Stimulated activated CD8-positive, alpha-beta memory T cell treated with anti-CD3 and anti-CD28 coated beads, Interleukin-4, amount 100 ng/mL, for 1 hour (primary cell): ENCODE measurements at places on chromosomes 3 and 15.

GRCh38 chr3:158685159-158685558 is 12.7 kb upstream of the LXN start:
- DNase-seq: no peak

- DNase-seq: no peak
Measured at GRCh38 chr3:172442606-172443005, 5.7 kb downstream of the GHSR start.

- no peak for DNase-seq
Measured at GRCh38 chr3:57150113-57150581, 15.0 kb downstream of the IL17RD start.

- no peak for DNase-seq
Measured at GRCh38 chr15:50071551-50072258, 47.3 kb downstream of the ATP8B4 start.

- DNase-seq: no peak
Measured at GRCh38 chr3:48219543-48219942, 3.8 kb upstream of the CAMP start.

DNA sequence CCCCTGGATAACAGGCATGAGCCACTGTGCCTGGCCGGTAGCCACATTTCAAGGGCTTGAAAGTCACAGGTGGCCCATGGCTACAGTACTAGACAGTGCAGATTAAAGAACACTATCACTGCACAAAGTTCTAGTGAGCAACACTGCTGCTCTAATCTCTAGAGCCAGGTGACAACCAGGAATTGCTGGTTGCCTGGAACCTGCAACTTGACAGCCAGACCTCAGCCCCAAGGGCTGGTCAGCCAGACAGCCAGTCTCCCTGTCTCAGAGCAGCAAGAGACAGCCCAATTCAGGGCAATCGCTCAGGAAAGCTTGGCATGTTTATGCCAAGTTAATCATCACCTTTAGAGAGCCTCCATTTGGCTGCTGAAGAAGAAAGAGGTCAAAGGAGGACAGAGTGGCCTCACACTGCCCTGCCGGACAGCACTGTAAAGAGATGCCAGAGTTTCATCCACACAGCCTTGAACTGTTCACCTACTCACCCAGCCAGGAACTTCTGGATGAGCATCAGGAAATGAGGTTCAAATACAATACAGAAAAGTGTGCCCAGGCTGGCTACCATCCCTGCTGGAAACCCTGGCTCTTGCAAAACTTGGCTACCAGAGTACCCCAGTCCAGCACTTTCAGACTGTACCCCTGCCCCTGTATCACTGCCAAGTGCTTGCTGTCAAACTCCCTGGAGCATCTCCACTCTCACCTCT is 6.0 kb downstream of the CCDC12 start:
- DNase-seq: no peak

- DNase-seq: no peak
Measured at GRCh38 chr15:77658304-77658703, 25.6 kb upstream of the LINGO1 start.

- DNase-seq: no peak
Measured at GRCh38 chr15:51244423-51244869, 94.0 kb downstream of the CYP19A1 start.

GRCh38 chr3:9679476-9680080 is 24.1 kb upstream of the CPNE9 start:
- no peak for DNase-seq

GRCh38 chr3:170493712-170494182 is 75.1 kb downstream of the CLDN11 start:
- DNase-seq: no peak

DNA sequence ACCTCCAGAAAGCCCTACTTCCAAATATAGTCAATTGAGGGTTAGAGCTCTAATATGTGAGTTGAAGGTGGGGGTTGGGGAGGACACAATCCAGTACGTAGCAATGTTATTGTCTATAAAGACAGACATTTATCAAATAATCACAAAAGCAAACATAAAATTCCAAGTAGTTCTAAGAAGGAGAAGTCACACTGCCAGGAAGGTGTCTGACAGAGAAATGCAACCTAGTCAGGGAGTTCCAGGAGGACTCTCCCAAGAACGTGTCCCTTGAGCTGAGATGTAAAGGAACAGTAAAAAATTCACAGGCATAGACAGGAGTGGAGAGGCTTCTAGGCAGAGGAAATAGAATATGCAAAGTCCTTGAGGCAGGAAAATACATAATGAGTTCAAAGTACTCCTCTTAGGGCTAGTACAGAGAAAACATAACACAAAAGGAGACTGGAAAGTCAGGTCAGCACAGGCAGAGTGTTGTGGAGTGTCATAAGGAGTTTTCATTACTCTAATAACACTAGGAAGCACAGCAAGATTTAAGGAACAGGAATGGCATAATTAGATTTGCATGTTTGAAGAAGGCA is 277.6 kb upstream of the STT3B start:
- no peak for DNase-seq

- DNase-seq: no peak
Measured at GRCh38 chr3:97680210-97680609, 84.3 kb upstream of the ARL6 start.

DNA sequence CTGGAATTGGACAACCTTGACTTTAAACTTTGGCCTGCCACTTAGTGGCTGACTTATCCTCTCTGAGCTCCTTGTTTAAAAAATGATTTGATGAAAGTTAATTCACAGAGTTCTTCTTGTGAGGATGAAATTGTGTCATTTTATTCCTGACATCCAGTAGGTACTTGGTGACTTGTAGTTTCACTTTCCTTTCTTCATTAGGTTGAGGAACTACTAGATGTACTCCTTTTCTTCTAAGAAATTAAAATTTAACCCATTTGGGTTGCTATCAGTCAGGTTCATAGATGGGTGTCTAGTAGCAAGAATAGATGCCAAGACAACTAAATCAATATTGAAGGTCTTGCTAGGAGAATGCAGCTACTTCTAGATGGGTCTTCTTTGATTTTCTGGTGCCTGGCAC is 5.2 kb downstream of the NR1D2 start:
- no peak for DNase-seq

- no peak for DNase-seq
Measured at GRCh38 chr3:60953351-60953750, 297.9 kb downstream of the FHIT start.

- DNase-seq: no peak
Measured at GRCh38 chr3:37853691-37854413, 7.8 kb upstream of the CTDSPL start.

DNA sequence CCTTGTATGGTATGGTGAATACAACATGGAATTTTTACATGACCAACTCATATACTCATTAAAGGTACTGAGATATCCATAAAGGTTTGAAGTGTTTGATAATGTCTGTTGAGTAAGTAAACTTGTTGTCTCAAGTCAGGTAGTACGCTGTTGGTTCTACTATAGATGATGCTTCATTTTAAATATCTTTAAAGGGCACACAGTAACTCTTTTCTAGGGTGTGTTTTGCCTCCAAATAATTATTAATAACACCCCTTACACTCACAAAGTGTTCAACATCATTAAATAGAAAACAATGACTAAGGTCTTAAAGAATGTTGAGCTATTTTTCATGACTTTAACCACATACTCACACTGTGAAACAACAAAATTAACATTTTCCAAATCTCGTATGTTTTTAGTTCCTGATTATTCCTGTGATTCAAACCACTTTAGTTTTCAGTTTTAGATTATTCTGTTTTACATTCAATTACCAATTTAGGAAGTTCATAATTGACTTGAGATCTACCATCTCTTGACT is 220.0 kb upstream of the NANOGP8 start:
- DNase-seq: no peak

- DNase-seq: no peak
Measured at GRCh38 chr3:192392986-192393385, 334.4 kb downstream of the FGF12 start.

DNA sequence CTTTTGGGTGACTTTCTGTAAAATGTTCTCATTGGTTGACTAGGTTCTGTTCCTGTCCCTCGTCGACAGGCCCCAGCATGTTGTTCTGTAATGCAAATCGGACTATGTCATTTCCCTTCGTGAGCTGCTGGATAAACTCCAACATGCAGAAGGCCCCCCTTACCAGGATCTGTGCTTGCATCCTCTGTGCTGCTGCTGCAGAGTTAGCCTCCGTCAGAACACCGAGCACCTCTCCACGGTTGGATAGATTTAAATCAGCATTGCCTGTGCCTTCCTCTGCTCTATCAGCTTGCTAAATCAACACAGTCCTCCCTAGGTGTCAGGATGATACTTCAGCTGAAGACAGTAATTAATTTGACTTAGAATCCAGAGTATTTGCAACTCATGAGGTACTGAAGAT is 12.7 kb upstream of the MINDY4B start:
- DNase-seq: no peak

DNA sequence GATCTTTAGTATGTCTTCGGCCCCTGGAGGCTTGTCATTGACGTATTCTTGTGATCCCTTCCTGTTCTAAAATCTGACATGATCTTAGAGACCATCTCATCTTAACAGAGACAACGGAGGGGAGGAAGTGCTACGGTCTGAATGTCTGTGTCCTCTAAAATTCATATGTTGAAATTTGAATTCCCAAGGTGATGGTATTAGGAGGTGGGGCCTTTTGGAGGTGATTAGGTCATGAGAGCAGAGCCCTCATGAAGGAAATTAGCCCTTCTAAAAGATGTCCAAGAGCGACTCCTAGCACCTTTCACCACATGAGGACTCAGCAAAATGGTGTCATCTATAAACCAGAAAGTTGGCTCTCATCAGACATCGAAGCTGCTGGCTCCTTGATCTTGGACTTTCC is 233.2 kb upstream of the CMC1 start:
- no peak for DNase-seq

DNA sequence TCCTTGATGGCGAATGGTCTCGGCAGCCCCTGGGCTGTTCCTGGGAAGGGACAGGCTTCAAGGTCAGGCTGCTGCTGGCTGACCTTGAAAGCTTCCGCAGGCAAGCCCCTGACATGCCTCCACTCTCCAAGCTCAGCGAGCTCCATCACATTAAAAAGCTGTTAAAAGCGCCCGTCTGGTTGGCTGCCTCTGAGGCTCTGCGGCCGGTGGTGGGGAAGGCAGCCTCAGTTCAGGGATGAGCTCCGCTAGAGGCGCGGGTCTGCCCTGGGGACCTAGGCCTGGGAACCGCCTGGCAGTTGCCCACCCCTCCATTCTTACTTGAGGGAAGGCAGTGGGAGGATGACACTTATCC is 103.8 kb downstream of the LINGO1 start:
- no peak for DNase-seq

DNA sequence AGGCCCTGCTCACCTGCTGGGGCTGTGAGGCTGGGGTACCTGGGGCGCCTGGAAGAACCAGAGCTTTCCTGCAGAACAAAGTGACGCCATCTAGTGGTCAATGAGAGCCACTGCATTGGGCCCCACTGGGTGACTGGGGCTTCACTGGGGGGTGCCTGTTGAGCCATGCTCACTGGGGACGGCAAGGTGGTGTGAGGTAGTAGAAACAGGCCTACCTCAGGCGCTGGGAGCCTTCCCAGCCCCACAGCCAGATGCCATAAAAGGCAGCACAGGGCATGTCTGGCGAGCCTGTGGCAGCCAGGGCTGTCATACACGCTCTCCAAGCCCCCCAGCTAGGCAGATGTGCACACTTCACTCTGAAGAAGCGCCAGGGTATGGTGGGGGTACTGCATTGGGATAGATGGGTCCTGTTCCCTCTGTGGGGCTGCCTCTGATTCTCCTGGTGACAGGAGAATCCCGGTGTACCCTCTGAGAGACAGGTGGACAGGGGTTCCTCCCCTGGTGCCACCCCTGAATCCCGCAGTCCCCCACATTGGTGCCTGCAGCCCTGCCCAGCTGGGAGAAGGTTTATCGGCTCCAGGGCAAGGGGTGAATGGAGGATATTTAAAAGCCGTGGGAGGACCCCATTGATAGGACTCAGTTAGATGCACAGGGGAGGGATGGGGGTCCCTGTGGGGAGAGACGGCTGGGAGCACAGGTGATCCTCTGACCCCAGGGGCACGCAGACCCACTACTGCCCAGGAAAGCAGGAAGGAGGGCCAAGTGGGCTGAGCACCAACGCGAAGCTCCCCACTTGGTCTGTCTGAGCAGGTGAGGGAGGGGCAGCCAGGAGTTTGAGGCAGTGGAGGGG is 178.8 kb downstream of the NSMCE3 start:
- no peak for DNase-seq

DNA sequence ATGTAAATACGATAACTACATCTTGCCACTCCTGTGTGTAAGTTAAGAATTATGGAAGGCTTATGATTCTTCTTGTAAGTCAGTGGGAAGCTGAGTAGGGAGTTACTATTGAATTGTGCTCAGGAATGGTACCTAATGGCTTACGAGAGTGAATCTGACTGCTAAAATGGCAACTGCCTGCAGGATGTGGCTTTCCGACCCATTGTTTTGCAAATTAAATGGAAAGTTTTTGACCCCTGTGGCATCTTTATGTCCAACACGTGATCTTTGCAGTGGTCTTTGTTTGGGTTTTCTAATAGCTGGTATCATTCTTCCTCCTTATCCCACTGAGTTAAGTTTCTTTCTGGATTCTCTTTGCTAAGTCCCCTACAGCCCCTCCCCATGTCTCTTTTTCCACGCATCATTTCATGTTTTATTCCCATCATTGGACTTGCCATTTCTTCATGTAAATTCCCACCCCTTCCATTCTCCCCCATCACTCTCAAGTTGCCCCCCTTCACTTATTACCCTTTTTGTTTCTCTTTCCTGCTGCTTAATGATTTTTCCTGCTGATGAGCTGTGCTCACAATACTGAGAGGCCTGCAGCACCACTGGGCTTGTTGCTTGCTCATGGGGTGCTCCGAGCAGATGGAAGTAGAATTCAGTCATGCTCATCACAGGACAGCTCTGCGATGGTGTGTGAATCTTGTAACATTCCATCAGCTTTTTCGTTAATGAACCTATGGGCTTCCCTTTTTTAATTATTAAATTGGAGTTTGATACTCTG is 428.2 kb upstream of the IL12A start:
- no peak for DNase-seq

DNA sequence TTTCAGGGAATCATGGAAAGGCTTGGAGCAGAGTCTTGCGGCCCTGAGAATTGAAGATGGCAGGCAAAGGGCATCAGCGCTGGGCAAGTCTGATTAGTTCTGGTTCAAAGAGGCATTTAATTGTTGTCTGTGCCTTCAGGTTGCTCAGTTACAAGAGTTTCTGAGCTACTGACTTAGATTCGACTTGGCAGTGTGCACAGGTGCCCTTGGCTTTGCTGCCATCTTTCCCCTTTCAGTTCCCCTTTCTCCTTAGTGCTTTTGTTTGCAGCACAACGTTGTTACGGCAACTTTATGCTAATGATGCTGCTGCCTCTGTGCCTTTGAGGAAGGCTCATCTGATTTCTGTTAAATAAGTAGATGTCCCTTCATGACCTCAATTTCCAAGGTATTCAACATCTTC is 12.5 kb downstream of the P2RY14 start:
- no peak for DNase-seq
